ENCODE measurements at places on chromosomes 13 and 19.

DNA sequence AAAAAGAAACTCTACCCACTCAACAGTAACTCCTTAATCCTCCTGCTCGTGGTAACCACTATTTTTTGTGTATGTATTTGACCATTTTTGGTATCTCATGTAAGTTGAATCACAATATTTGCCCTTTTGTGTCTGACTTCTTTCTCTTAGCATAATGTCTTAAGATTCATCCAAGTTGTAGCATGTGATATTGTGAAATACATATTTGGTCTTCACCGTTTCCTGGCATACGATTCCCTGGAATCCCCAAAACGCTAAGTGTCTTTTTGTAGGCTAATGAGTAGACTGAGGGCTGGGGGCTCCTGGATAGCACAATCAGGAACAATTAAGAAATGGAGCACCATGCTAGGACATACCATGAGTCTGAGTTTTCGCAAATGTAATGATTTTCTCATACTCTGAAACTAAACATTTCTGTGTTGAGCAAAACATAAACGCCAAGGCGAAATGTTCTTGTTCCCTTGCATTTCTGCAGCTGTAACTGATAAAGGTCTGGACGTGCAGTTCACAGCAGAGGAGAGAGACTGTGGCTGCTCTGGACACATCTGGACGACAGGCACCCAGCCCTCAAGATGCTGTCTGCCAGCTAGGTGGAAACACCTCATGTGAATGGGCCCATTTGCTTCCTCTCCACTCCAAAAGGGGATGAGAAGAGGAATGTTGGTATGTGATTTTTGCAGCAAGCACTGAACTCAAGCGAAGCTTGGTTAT, 38.4 kb downstream of the BRD4 start:
- no peak for ATAC-seq

GRCh38 chr13:106484084-106484483, 51.4 kb downstream of the EFNB2 start:
- ATAC-seq, result no peak

- ATAC-seq, result no peak
These were observed 186.8 kb upstream of the TSC22D1 start for GRCh38 chr13:44762911-44763310.

DNA sequence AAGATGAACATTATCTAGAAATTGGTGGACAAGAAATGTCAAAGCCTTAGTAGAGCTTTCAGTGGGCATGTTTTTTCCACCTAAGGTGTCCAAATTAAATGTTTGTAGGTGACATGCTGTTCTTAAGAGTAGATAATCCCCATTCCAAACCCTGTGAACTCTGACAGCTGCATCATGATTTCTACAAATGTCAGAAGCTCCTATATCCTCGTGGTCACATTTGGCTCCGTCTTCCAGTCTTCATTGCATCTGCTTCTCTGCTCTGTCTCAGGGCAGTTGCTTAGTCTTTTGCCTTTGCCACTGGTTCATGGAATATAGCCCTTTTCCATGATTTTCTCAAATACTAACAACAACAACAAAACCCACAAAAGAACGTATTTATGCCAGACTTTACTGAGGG, 234.5 kb downstream of the DLEU7 start:
- no peak for ATAC-seq

- ATAC-seq, result no peak
These were observed 148.7 kb upstream of the RNF113B start for GRCh38 chr13:98325724-98326123.

GRCh38 chr13:109983447-109983846, 197.1 kb upstream of the IRS2 start:
- no peak for ATAC-seq

GRCh38 chr19:33192010-33192409, 2.1 kb upstream of the LRP3 start:
- no peak for ATAC-seq

DNA sequence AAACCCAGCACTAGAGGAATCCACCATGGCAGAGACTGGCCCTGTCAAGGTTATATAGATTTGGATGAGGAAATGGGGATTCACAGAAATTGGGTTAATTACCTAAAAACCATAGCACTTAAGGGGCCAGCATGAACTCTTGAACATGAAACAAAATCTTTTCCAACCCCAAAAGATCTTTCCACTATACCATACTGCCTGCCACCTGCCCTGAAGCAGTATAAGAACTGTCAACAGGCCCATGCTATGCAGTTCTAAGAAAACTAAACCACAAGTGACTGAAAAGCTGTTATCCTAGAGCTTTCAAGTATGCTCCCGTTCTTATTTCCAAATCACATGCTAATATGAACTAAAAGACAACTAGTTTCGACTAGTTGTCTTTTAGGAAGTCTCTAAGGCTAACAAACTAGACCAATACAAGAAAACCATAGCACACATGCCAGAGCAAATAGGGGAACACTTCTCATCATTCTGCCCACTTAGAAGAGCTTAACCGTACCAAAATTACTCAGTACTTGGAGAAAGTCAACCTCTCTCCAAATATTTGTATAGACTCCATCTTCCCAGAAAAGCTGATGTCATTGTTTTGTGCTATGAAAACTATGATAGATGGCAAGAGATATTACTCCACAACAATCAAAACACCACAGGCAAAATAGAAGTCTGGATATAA, 27.5 kb downstream of the HSPH1 start:
- ATAC-seq, result peak; percentile 66

DNA sequence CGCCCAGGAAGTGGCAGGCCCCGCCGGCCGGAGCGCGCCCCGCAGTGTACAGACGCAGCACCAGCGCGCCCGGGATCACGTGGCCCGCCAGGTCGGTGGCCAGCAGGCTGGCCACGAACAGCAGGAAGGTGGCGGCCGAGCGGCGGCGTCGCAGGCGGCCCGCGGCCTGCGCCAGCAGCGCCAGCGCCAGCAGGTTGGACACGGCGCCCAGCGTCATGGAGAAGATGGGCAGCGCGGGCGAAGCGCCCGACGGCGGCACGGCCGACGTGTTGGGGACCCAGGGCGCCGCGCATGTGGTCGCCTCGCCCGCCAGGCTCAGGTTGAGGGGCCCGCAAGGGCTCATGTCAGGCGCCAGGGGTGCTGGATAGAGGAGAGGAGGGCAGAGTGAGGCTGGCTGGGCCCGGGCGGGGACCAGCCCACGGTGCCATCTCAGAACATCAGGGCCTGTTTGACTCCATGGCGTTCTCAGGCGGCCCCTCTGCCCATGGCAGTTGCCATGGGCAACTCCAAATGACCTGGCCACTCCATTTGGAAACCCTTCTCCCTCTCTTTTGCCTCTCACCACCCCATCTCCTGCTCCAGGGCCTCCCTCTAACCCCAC, 1.1 kb downstream of the PTGER1 start:
- no peak for ATAC-seq

DNA sequence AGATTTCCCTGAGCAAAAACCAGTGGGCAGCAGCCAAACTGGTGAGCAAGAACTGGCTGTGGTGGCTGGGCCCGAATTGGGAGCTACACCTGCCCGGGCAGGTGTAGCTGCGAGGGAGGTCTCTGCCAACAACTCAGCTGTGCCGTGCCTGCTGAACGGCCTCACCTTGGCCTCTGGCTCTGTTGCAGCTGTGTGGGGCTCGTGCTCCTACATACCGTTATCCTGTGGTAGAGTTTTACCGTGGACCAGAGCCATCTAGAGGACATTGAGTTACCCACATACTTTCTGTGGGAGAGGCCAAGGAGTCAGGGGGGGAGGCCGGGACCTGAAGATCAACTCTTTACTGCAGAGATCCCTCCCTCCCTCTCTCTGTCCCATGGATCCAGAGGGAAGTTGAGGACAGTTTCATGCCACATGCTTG, 113.2 kb downstream of the TM9SF2 start:
- peak; percentile 64 for ATAC-seq

GRCh38 chr19:44367024-44367423, 10.5 kb upstream of the ZNF112 start:
- no peak for ATAC-seq

DNA sequence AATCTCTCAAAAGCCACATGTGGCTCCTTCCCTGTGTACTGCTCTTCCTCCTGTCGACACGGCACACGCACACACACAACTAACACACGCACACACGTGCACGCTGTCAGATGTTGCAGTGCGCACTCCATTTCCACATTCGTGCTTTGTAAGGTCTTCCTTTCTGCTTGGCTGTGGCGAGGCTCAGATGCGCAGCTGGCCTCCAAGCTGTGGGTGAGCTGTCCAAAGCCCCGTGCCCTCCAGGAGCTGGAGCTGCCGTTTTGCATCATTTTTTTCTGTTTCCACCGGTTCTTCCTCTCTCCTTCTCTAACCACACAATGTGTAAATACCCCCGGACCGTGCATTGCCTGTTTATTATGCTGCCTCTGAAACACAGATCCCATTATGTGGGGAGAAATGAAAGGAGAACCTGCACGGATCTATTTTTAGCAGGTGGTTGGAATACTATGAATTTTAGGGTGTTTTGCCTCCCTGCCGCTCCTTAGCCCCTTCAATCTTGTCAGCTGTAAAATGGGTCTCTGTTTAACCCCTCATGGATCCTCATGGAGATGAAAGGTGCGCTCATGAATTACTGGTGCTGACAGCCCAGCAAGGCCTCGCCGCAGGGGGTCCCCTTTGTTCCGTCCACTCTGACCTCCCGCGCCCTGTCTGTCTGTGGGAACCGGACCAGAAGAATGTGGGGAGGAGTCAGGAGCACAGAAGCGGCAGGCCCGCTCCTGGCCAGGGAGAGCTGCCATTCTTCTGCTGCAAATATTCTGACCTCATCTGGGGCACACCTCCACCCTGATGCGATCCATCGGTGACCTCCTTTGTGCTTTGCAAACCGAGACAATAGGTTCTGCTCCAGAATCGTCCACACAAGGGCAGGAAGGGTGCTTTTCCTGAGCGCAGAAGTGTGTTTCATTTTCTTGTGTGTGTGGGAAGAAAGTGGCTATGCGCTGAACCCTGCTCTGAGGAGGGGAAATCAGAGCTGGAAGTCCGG, 137.7 kb downstream of the SOX1 start:
- no peak for ATAC-seq

- no peak for ATAC-seq
These were observed 6.2 kb upstream of the USP12 start for GRCh38 chr13:27177852-27178251.

DNA sequence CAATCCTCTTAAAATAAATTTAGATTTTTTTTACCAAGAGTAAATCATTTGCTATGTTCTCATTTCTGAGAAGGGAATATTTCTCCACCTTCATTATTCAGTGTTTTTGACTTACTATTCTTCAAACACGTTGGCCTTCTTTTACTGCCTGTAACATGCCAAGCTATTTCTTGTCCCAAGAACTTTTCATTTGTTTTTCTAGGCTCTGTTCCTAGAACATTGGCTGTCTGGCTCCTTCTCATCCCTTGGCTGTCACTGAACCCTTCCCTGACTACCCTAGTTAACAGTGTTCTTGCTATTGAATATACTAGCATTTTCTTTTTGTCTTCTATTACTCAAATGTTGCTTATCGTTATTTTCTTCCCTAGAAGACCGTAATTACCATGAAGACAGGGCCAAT, 248.1 kb downstream of the ITGBL1 start:
- no peak for ATAC-seq

GRCh38 chr13:91721413-91721812, 323.0 kb downstream of the GPC5 start:
- ATAC-seq, result no peak

- no peak for ATAC-seq
These were observed 22.8 kb downstream of the ZNF20 start for GRCh38 chr19:12117201-12117970.

DNA sequence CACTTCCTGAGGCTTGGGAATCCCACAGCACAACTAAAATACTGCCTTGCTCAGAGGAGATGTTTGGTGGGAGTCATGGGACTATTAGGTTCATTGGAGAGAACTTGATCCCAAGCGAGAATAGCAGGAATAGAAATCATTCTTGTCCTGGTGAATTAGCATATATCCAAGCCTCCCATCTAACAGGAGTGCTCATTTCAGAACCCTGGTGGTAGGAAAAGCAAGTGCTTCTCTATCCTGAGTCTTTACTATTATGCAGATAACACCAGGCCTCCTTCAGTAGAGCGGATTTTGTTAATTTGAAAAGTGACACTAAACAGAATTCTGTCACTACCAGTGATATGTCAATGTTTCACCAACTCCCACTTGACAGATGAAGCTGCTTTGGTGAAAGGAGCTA, 199.5 kb downstream of the ATP8A2 start:
- ATAC-seq, result no peak

DNA sequence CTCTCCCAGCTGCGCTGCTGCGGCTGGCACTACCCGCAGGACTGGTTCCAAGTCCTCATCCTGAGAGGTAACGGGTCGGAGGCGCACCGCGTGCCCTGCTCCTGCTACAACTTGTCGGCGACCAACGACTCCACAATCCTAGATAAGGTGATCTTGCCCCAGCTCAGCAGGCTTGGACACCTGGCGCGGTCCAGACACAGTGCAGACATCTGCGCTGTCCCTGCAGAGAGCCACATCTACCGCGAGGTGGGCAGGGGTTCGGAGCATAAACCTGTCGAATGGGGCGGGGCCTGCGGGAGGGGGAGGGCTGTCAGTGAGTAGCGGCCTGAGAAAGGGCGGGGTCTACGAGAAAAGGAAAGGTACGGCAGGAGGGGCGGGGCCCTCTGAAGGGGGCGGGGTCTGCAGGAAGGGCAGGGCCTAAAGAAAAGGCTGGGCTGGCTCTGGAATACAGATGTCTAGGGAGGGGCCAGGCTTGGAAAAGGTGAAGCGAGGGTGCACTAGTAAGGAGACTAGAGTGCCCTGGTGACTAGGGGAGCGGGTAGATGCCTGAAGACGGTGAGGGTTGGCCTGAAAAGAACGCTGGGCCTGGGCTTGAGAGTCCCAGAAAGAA, 3.6 kb downstream of the CD37 start:
- no peak for ATAC-seq

GRCh38 chr19:42289556-42290041, 12.3 kb upstream of the PRR19 start:
- ATAC-seq, result no peak

- no peak for ATAC-seq
These were observed 77.5 kb downstream of the FNDC3A start for GRCh38 chr13:49053215-49053614.

- no peak for ATAC-seq
These were observed 12.3 kb downstream of the ZNF507 start for GRCh38 chr19:32357720-32358119.

DNA sequence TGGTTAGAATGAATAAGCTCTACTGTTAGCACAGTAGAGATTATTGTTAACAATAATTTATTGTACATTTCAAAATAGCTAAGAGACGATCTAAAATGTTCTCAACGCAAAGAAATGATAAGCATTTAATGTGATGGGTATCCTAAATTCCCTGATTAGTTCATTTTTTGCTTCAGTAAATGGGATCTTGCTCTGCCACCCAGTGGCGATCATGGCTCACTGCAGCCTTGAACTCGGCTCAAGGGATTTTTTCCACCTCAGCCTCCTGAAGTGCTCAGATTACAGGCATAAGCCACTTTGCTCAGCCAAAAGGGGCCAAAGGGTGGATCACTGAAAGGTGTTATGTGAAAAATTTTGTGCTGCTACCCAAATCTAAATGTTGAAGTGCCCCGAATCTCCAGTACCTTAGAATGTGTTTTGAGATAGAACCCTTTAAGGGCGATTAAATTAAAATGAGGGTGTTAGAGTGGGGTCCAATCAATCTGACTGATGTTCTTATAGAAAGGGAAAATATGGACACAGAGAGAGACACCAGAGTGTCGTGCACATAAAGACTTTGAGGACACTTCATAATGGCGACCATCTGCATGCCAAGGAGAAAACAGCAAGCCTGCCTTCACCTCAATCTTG, 31.5 kb upstream of the ZNF766 start:
- peak; percentile 70 for ATAC-seq

- ATAC-seq, result no peak
These were observed 3.3 kb upstream of the AURKC start for GRCh38 chr19:57227502-57227901.
